Stimulated activated effector memory CD8-positive, alpha-beta T cell treated with anti-CD3 and anti-CD28 coated beads, Interleukin-12 subunit alpha, Interleukin-12 subunit beta, amount 100 ng/mL, for 72 hours (primary cell): ENCODE measurements at places on chromosomes 5 and 9.

- no peak for DNase-seq
Measured at GRCh38 chr5:109987355-109987754, 297.6 kb downstream of the MAN2A1 start.

DNA sequence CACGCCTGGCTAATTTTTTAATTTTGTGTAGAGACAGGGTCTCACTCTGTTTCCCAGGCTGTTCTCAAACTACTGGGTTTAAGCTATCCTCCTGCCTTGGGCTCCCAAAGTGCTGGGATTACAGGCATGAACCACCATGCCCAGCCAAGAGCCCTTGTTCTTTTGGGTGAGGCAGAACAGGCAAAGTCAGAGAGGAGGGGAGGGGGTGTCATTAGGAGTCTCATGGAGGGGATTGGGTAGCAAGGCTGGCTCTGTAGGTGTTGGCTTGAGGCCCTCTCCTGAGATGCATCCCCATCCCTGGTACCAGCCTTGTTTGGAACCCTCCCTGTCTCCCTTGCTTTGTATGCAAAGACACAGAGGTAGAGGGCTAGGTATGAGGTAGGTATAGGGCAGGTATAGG, 24.1 kb downstream of the GSN start:
- no peak for DNase-seq

DNA sequence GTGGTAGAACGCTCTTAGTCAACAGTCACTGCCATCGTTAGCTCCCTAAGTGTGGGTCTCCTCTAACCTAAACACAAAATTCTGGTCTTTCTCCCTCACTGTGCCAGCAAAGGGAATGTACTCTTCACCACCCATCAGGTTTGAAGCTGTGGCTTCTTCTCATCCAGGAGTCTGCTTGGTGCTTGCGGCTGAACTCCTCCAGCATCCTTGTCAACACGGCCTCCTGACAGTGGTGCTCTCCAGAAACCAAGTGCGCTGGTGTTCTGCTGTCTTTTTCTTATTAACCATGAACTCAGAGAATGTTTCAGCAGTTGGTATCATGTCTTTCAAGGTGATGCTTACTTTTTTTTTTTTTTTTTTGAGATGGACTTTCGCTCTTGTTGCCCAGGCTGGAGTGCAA, 23.9 kb upstream of the LPCAT1 start:
- no peak for DNase-seq

- no peak for DNase-seq
Measured at GRCh38 chr5:37212096-37212495, 37.1 kb downstream of the CPLANE1 start.

GRCh38 chr5:156042726-156043125, 284.2 kb upstream of the SGCD start:
- no peak for DNase-seq

DNA sequence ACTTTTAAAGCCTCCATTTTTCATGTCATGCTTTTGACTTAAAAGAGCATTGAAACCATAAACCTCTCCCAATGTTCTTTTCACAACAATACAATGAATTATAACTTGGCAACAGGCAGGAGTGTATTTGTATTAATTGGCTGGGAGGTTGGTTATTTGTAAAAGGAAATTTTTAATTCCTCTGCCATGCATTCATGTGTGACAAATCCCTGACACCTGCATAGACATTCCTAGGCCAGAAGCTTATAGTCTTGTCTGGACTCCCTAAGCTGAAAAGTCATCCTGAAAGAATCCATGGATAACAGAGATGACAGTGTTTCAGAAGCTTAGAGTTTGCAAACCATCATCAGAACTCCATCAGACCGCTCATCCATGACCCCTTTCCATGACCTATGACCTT, 76.3 kb upstream of the PTGER4 start:
- no peak for DNase-seq

DNA sequence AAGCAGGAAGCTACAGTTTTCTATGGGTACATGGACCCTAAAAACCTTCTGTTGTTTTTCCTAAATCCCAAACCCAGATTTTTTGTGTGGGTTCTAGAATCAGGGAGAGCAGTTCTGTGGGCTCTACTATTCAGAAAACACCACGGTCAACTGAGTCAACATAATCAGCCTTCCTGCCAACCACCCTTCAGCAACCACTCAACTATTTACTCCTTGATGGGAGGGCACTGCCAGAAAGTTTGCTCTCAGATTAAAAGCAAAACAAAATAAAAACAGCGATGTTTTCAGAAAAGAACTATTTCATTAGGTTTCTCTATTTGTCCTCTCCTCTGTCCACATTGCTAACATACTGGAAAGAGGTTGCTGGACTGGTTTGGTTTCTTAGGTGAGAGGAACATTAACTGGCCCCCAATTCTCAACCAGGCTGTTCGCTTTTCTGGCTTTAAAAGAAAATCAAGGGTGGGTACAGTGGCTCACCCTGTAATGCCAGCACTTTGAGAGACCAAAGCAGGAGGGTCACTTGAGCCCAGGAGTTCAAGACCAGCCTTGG, 72.3 kb downstream of the GCNT1 start:
- no peak for DNase-seq

DNA sequence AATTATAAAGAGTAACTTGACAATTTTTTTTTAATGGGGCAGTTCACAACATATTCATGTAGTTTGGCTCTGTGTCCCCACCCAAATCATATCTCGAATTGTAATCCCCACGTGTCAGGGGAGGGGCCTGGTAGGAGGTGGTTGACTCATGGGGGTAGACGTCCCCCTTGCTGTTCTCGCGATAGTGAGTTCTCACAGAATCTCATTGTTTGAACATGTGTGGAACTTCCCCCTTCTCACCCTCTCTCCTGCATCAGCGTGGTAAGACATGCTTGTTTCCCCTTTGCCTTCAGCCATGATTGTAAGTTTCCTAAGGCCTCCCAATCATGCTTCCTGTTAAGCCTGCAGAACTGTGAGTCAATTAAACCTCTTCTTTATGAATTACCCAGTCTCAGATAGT, 40.7 kb downstream of the FBXW11 start:
- no peak for DNase-seq

DNA sequence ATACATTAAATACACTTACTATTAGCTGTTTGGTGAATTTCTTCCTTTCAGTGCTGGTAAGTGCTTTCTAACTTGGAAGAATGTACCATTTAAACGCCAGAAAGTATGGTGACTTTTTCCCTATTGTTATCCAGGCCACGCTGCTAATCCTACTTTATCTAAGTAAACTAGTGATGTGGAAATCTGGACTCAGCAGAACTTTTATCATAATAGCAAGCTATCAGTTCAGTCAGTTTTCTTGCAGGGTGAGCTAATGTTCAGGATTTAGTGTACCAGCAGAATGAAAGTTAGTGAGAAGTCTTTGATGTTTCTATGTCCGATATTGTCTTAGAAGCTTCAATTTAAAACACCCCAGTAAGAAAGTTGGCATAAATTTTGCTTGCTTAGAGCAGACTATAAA, 72.2 kb downstream of the HSD17B4 start:
- DNase-seq = no peak

- DNase-seq = no peak
Measured at GRCh38 chr9:18820566-18821095, 212.4 kb downstream of the SAXO1 start.

GRCh38 chr5:2207416-2208238, 324.9 kb upstream of the IRX4 start:
- DNase-seq = peak; percentile 36

DNA sequence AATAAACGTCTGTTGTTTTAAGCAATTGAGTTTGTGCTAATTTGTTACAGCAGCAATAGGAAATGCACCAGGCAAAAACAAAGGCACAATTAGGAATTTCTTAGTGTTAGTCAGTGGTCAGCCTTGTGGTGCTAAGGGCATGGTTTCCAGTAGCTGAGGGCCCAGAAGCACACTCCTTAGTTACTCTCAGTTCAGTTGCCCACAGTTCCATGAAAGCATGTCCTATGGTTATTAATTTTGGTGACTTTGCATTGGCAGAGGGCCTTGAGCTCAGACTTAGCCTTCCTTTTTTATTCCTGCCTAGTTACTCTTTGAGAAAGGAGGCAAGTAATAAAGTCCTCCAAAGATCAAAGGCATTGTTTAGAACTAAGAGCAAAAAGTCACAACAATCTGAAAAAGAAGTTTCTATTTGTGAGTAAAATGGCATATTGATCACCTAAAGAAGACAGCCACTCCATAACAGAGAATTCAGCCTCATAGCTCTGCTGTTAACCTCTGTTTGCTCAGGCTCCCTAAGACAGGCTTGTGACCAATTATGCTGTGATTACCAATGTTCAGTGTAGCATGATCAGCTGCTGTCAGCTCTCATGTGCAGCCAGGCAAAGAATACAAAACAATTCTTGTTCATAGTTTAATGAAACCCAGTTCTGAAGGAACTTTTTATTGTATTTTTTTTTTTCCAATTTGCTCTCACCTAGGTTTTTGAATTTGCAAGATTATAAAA, 57.0 kb upstream of the MROH2B start:
- no peak for DNase-seq

DNA sequence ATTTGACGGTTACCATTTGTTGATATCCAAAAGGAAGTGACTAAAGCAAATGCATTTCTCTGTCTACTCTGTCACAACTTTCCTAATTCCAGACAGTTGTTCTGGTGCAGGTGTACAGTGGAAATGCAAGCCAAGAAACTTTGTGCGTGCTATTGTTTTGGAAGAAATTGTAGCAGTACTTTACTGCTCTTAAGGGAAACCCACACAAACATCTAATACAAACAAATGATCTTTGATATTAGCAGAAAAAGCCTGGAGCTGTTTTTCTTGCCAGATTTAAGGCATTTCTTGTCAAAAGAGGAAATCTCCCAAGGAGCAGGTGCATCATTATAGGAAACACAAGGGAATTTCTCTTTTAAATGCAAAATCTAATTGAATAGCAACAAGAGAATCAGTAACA, 2.0 kb downstream of the SNCAIP start:
- DNase-seq = no peak

- no peak for DNase-seq
Measured at GRCh38 chr9:107742531-107743309, 253.2 kb upstream of the KLF4 start.

DNA sequence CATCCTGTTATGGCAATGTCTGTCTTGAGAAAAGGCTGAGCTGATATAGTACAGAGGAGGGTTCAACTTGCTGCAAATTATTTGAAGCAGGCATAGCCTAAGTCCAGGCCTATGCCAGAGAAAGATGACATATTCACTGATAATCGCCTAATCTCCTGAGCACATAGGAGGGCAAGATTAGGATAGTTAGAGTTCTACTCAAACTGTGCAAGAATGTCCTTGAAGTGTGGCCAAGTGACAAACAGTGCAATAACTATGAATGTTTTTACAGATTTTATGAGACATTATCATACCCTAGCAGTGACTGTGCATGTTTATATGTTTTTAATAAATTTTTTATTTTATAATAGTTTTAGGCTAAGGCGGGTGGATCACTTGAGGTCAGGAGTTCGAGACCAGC, 96.2 kb downstream of the TSSK1B start:
- DNase-seq = no peak

GRCh38 chr5:105907016-105907415, 1763.7 kb downstream of the EFNA5 start:
- DNase-seq = no peak

- no peak for DNase-seq
Measured at GRCh38 chr5:150141544-150142184, 14.0 kb downstream of the PDGFRB start.

DNA sequence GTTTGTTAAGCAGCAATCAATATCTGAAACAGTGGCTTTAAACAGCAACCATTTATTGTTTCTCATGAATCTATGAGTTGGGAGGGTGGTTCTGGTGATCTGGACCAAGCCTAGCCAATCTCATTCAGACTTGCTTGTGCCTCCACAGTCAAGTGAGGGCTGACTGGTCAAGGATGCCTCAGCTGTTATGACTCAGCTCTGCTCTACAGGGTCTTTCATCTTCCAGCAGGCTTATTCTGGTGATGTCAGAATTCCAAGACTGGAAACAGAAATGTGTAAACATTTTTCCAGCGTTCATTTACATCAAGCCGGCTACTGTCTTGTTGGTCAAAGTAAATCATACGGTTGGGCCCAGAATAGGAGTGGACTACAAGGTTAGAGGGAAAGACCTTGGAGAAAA, 2.5 kb upstream of the PIP5K1B start:
- DNase-seq = no peak

GRCh38 chr9:7439355-7439995, 360.1 kb downstream of the DMAC1 start:
- no peak for DNase-seq

DNA sequence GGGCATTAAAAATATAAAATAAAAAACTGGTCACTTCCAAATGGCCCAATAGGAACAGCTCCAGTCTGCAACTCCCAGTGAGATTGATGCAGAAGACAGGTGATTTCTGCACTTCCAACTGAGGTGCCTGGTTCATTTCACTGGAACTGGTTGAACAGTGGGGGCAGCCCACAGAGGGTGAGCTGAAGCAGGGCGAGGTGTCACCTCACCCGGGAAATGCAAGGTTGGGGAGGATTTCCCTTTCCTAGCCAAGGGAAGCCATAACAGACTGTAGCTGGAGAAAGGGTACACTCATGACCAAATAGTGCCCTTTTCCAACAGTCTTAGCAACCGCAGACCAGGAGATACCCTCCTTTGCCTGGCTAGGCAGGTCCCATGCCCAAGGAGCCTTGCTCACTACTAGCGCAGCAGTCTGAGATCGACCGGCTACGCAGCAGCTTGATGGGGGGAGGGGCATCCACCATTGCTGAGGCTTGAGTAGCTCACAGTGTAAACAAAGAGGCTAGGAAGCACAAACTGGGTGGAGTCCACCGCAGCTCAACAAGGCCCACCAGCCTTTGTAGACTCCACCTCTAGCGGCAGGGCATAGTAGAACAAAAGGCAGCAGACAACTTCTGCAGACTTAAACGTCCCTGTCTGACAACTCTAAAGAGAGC, 12.7 kb downstream of the RLN1 start:
- DNase-seq = peak; percentile 65

DNA sequence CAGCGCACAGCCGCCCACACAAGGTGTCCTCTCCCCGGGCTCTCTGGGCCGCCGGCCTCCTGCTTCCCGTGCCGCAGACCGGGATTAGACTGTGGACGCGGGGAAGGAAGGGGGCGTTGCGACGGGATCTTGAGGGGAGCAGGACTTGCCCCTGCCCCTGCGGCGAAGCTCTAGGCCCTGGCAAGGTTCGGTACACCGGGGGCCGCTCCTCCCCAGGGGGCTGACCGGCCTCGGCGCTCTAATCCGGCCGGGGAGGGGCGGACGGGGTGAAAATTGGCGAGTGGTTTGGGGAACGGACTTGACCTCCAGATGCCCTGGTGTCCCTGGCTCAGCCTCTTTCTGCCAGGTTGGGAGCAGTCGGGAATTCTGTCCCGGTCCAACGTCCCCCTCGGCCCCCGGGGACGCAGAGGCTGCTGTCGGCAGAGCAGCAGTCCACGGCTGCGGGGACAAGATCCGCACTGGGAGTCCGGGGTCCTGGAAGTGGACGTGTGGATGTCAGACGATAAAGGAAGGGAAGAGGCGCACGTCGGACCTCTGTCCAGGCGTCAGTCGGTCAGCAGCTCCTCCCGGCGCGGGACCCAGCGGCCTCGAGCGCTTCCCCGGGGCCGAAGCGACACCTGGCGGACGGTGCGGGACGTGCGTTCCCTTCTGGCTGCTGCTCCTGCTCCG, 1.9 kb upstream of the CNTFR start:
- peak; percentile 93 for DNase-seq

DNA sequence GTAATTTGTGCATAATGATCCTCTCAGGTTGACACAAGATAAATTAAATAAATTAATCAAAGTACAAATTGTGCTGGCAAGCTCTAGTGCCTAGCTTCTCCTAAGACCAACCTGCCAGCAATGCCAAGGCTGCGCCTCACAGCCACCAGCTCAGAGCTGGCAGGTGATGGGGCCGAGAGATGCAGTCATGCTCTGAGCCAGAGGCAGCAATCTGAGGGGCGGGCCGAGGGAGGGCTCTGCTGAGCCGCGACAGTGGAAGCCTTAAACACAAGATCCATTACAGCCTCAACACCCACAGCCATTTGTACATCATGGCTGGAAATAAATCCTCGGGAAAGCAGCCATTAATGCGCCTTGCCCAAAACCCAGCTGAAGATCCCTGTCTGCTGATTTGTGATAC, 20.3 kb downstream of the MED27 start:
- no peak for DNase-seq
